ENCODE measurements at places on chromosomes 1 and 21.

GRCh38 chr21:42759594-42759927 is 106.1 kb downstream of the PDE9A start:
- DNase-seq = no peak

- DNase-seq = no peak
Measured at GRCh38 chr1:90277270-90277669, 282.4 kb downstream of the ZNF326 start.

- no peak for DNase-seq
Measured at GRCh38 chr1:81069856-81070255, 730.9 kb upstream of the ADGRL2 start.

GRCh38 chr1:153490272-153491051 is 30.0 kb upstream of the S100A7 start:
- DNase-seq = no peak

GRCh38 chr1:61887931-61888564 is 145.8 kb downstream of the PATJ start:
- DNase-seq = no peak

DNA sequence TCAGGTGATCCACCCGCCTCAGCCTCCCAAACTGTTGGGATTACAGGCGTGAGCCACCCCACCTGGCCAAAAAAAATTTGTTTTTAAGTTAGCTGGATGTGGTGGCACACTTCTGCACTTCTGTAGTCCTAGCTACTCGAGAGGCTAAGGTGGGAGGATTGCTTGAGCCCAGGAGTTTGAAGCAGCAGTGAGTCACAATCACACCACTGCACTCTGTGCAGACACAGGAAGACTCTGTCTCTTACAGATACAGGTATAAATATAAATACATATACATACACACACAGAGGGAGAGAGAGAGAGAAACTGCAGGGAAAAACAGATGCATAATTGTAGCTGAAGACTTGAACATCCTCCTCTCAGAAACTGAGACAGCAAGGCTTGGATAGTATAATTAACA is 34.8 kb upstream of the EPS15 start:
- DNase-seq = no peak

- DNase-seq = no peak
Measured at GRCh38 chr1:114113411-114114184, 40.1 kb downstream of the SYT6 start.

DNA sequence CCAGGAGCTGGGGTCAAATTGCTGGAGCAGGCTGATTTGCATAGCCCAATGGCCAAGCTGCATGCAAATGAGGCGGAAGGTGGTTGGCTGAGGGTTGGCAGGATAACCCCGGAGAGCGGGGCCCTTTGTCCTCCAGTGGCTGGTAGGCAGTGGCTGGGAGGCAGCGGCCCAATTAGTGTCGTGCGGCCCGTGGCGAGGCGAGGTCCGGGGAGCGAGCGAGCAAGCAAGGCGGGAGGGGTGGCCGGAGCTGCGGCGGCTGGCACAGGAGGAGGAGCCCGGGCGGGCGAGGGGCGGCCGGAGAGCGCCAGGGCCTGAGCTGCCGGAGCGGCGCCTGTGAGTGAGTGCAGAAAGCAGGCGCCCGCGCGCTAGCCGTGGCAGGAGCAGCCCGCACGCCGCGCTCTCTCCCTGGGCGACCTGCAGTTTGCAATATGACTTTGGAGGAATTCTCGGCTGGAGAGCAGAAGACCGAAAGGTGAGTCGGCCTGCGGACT is at the start of gene GADD45A:
GADD45A (plus strand) TSS at position 135 of the 491 bp plus-strand sequence; CDS start at position 429, 294 bp downstream.
- peak; percentile 89 for DNase-seq

- DNase-seq = no peak
Measured at GRCh38 chr1:67836769-67837168, 3.5 kb upstream of the GNG12 start.

DNA sequence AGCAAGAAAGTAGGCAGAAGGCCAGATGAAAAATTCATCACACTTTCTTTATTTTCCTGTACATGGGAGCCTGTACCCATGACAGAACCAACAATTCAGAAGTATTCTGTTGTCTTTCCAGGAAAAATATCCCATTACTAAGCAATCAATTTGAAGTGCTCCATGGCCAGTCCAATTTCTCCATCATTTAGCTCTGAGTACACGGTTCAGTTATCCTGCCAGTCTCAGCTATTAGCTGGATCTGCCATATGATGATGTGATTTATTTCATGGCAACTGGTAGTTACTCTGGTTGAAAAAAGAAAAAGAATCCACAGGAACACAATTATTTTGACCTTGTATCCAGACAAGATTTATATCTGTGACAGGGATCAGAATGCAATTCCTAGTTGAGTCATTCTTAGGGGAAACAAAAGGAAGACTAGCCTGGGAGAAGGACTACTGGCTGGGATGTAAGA is 70.6 kb upstream of the GORAB start:
- no peak for DNase-seq

- no peak for DNase-seq
Measured at GRCh38 chr1:230082211-230082610, 15.2 kb downstream of the GALNT2 start.

- no peak for DNase-seq
Measured at GRCh38 chr1:53644909-53645689, 93.9 kb downstream of the GLIS1 start.

- DNase-seq = no peak
Measured at GRCh38 chr1:37605806-37606474, 10.2 kb upstream of the GNL2 start.

DNA sequence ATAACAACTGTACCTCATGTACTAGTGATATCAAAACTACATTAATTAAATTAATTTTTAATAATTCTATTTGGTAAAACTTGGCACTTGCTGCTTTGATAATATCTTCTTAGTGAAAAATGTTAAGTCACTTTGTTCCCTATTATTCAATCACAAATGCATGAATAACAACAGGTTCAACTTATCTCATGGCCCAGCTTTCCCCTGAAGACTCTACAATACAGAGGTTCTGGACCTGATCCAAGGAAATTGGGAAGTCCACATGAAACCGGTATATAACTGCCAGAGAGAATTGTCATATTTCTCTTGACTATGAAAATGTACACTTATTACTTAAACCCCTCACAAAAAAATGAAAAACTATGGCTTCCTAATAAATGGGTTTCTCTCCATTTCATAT is 33.9 kb upstream of the PTPRC start:
- DNase-seq = no peak

DNA sequence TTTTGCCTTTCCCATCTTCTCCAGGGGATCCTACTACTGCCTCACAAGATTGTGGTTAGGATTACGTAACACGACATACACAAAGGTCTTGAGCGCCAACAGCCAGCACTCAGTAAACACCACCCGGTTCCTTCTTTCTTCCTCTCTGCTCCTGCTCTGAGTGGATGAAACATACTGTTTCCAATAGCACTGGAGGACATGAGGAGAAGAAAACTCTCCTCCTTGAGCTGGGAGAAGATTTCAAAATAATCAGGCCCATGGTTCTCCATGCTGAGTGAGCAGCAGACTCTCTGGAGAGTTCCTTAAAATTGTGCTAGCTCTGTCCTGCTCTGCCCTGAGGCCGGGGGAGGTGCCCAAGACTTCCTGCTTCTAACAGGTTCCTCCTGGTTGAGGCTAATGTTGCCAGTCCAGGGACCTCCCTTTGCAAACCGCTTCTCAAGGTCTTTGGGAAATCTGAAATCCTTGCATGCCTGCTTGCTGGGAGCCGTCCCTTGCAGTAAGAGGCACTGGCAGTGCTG is 29.4 kb upstream of the MX1 start:
- no peak for DNase-seq

DNA sequence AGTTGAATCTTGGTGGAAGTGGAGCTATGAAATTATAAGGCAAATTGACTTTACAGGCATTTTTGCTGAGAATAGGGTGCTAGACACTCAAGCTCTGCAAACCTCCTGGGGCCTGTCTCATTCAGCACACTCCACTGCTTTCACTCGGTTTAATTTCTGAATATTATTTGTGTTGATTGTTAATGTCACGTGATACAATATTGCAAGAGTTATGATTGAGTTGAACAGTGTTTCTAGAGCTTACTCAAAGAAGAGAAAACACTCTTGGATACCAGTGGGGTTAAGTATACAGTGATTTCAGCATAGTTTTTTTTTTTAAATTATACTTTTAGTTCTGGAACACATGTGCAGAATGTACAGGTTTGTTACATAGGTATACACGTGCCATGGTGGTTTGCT is 49.7 kb downstream of the C21orf91 start:
- DNase-seq = no peak

- no peak for DNase-seq
Measured at GRCh38 chr1:88736633-88737248, 52.7 kb downstream of the PKN2 start.

DNA sequence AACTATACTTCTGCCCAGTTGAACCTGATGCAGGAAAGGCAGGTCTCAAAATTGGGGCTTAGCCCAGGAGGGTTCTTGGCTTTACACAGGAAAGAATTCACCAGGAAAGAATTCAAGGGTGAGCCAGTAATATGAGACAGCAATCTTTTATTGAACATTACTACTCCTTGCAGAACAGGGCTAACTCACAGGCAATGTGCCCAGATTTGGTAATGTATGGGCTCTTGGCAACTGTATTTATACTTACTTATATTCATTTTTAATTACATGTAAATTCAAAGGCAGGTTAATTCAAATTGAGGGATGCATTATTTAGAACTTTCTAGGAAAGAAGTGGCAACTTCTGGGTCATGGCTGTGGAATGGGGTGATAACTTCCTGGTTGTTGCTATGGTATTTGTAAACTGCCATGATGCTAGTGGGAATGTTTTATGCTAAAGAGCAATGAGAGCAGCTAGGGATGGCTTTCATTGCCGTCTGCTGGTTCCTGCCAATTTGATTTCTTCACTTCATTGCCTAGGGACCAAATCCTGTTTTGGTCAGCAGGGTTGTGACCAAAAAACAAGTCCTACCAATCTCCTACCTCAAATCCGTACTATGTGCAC is 107.5 kb downstream of the CHRM3 start:
- no peak for DNase-seq

- peak; percentile 28 for DNase-seq
Measured at GRCh38 chr1:12600880-12601633, 17.0 kb downstream of the DHRS3 start.

- DNase-seq = no peak
Measured at GRCh38 chr21:24658926-24659325, 948.4 kb downstream of the MRPL39 start.

- DNase-seq = no peak
Measured at GRCh38 chr21:18776936-18777335, 373.4 kb upstream of the TMPRSS15 start.

- DNase-seq = no peak
Measured at GRCh38 chr21:45388011-45388521, 16.9 kb upstream of the COL18A1 start.

GRCh38 chr1:24304763-24305162 is 14.4 kb upstream of the GRHL3 start:
- DNase-seq = no peak

GRCh38 chr1:238123201-238123600 is 232.5 kb upstream of the ZP4 start:
- no peak for DNase-seq

- no peak for DNase-seq
Measured at GRCh38 chr1:63713627-63714481, 60.0 kb upstream of the ROR1 start.

DNA sequence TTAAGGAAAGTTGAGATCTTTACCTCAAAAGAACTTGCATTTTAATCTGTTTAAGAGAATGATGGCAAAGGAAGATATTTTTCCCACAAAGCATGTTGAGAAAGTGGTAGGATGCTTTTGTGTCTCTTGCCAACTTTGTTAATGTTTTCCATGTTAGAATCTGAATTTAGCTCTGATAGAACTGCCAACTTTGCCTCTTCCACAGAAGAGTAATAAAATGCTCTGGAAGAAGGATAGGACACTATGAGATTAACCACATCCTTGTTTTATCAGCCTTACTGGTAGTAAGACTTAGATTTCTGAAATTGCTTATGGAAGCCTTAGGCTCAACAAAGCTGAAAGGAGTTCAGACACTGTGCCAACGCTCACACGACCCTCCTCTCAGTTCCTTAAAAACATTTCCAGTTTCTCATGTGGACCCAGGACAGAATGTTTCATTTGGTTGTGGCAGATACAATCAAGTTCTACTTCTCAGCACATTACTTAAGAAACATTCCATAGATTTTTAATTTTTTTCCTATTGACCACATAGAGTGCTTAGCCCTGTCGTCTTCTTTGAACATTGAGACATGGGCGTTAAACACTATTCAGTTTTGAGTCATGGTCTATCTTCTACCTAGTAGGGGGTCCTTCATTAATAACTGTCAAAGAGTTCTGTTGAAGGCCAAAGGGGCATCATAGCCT is 59.0 kb downstream of the MTR start:
- no peak for DNase-seq

DNA sequence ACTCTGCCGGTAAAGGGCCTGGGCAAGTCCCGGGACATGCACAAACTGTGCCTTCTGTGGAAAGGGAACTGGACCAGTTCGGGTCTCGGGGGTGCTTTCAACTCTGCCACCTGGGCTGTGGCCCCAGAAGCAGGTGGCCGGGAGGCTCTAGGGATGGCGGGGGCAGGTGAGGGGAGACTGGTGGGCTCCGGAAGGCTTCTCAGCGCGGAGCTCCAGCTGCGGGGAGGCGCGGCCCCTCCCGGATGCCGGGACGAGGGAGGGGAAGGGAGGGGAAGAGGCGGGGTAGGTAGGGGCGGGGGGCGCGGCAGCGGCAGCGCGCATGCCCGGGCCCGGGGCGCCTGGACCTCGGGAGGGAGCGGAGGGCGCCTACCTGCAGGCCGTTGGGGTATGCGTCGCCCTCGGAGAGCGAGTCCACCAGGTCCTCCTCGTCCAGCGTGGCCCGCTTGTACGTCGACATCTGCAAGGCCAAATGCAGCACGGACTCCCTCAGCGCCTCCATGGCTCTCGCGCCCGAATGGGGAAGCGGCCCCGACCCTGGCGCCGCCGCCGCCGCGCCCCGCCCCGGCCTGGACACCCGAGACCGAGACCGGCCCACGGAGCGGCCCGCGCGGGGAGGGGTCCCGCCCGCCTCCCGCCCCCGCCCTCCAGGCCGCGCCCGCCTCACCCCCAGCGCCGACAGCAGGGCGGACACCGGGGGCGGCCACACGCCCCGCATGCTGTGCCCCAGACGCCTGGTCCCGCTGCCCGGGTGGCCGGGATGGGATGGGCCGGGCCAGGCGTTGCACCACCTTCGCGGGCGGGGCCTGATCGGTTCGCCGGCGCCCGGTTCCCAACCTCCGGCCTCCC is at the start of gene ECE1:
ECE1 (minus strand) TSS at position 764 of the 846 bp plus-strand sequence; CDS start at position 715, 49 bp downstream.
- no peak for DNase-seq

DNA sequence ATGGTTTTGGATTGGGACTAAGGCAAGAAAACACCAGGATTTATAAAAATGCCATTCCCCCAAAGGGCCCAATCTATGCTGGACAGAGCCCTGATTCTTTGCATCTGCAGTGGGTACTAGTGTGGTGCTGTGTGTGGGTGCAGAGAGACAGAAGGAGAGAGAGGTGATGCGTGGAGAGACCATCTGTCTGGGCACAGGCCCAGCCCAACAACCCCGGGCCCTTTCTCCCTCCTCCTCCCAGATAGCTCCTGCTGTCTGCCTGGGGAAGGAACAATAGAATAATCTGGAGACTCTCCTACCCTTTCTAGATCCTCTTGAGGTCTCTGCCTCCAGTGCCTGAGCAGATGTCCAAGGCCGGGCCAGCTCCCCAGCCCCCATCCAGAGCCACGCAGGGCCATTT is 15.1 kb downstream of the KIAA1614 start:
- DNase-seq = no peak

- DNase-seq = no peak
Measured at GRCh38 chr1:151593730-151594129, 18.1 kb upstream of the SNX27 start.
